ENCODE measurements at places on chromosomes 7 and 10. TPM values are rescaled to one million over a fixed set of nuclear protein-coding genes. Genes with fewer than 3 reads are reported as not detected.

DYDC2 gene
- not detected for total RNA-seq

LFNG gene
- total RNA-seq: 85.6 TPM

SLC25A40 gene
- total RNA-seq: 5.9 TPM

GATA3 gene
- 0.86 TPM for total RNA-seq

MYO3A gene
- total RNA-seq: not detected

SLC18A3 gene
- total RNA-seq: not detected

GPER1 gene
- 2.0 TPM for total RNA-seq

PSMG3 gene
- total RNA-seq: 129 TPM

TET1 gene
- total RNA-seq: under 0.01 TPM

SYT15B gene
- total RNA-seq: not detected

PDCD11 gene
- 34.0 TPM for total RNA-seq

C10orf62 gene
- total RNA-seq: not detected

PAPOLB gene
- not detected for total RNA-seq

FAM221A gene
- total RNA-seq: 27.7 TPM

COL13A1 gene
- 0.18 TPM for total RNA-seq

GPR15LG gene
- total RNA-seq: not detected

C7orf57 gene
- total RNA-seq: not detected

AKR1C3 gene
- 95.6 TPM for total RNA-seq

AOC1 gene
- 25.2 TPM for total RNA-seq

FAM25A gene
- total RNA-seq: not detected

NRCAM gene
- 0.61 TPM for total RNA-seq

NODAL gene
- not detected for total RNA-seq

TRA2A gene
- 45.1 TPM for total RNA-seq

PPA1 gene
- total RNA-seq: 357 TPM

FAM237B gene
- not detected for total RNA-seq

ACSL5 gene
- 133 TPM for total RNA-seq

C7orf33 gene
- total RNA-seq: not detected

UNC5B gene
- total RNA-seq: 0.51 TPM

NEUROD6 gene
- not detected for total RNA-seq

SPDYE16 gene
- total RNA-seq: 0.15 TPM
